Stimulated activated CD8-positive, alpha-beta memory T cell treated with anti-CD3 and anti-CD28 coated beads, Interleukin-2, amount 100 ng/mL, for 48 hours (primary cell): ENCODE measurements at places on chromosomes 6 and 20.

- no peak for DNase-seq
These were observed 60.6 kb upstream of the IL20RA start for GRCh38 chr6:137105375-137105774.

DNA sequence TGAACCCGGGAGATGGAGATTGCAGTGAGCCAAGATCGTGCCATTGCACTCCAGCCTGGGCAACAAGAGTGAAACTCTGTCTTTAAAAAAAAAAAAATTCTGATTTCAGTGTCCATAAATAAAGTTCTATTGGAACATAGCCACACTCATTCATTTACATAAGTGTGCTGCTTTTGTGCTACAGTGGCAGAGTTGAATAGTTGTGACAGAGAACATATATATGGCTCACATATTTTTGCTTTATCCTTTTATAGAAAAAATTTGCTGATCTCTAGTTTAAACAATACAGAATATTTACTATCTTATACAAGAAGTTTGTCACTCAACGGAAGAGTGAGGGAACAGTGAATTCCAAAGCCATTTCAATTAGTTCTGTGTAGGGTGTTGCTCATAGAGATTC, 18.0 kb downstream of the MCM8 start:
- no peak for DNase-seq

DNA sequence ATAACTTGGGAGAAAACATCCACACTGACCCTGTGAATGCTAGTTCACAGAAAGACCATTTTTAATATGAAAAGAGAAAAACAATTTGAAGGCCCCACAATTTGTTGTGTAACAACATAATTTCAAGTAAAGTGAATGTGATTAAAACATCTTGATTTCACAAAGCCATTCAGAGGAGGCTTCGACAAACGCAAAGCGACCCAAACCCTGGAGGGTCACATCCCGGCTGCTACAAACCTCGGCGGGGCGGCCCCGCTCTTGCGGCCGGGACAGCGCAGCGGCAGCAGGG, 14.0 kb downstream of the FOXC1 start:
- no peak for DNase-seq

DNA sequence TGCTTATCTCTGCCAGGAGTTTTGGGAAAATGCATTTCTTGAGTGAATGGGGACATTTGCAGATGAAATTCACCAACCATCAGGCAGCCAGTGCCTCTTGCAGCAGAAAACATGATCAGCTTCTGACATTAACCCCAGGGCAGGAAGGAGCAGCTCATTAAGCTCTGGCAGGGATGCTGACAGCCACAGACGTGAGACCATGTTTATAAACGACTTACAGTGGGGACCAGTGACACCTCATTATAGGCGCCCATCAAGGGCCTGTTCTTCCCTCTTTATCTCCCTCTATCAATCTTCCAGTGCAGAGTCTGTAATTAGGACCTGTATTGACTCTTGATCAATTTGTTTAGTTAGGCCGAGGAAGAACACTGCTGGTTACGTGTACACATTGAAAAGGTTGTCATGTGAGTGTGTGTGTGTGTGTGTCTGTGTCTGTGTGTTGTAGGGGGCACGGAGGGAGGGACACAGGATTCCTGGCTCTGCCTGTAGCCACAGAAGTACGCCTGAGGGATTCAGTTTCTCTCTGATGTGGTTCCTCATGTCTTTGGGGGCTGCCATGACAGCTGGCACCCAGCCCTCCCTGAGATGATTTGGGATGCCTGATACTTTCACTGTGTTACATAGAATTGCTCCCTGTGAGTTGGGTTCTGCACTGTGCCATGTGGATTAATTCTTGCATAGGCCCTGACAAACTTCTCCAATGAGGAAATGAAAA, 428.4 kb upstream of the CHD6 start:
- DNase-seq = no peak

- no peak for DNase-seq
These were observed 95.5 kb downstream of the EYA2 start for GRCh38 chr20:46990017-46990595.

GRCh38 chr6:103081876-103082630, 1688.5 kb downstream of the GRIK2 start:
- DNase-seq = no peak

GRCh38 chr20:42788707-42789106, 401.0 kb downstream of the PTPRT start:
- no peak for DNase-seq

- DNase-seq = no peak
These were observed 37.5 kb upstream of the HAO1 start for GRCh38 chr20:7977709-7978108.

DNA sequence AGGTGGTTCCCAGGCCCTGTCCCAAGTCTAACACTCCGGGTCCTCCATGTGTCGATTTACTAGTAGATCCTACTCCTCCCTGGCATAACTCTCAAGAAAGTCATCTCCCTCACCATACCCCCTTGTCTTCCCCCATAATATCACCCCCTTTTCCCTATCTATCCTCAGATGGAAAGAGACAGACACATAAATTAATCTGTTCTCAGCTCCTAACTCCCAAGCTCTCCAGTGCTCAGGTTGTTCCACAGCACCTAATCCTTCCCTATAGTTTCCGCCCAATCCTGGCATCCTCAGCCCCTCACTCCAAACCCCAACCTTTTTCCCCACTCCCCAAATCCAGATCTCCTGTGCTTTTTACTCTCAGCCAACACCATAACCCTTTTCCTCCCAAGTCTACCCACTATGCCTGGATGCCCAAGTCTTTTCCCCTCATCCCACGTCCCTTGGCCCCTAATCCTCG, 808 bp downstream of the ILRUN start:
- no peak for DNase-seq

DNA sequence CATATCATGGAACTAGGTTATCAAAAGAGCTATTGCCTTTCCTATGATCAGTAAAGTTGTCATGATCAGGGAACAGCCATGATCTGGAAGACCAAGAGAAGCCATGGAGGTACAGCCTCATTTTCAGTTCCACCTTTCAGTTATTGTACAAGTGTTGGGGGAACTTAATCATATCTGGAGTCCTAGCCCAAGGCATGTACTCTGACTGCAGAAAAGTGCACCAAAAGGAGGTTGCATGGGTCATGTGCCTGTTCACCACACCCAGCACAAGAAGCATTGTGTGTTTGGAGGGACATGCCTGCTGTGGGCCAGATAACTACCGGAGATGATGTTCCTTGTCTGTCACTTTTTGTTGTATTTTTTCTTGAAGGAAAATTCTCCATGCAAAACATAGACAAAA, 185.8 kb upstream of the MAN1A1 start:
- DNase-seq = no peak

DNA sequence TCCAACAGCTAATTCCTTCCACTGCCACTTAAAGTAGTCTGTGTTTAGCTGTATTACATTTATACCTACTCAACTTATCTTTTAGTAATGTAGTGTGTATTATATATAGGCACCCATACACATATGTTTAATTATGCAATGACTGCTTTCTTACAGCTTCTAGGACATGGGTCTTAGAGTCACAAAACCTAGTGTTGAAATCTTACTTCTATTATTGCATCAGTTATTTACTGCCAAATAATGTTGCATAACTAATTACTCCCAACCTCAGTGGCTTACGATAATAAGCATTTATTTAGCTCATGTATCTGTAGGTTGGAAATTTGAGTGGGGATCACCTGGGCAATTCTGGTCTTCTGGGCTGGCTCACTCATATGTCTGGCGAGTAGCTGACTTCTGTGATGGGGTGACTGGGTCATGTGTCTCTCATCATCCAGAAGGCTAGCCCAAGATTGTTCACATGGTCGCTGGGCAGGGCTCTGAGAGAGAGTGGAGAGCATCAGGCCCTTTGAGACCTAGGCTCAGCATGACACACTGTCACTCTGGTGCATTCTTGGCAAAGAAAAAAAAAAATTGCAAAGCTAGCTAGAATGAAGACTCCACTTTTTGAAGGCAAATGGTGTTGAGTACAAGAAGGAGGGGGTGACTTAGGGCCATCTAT, 187.0 kb downstream of the PLCB1 start:
- DNase-seq = no peak

DNA sequence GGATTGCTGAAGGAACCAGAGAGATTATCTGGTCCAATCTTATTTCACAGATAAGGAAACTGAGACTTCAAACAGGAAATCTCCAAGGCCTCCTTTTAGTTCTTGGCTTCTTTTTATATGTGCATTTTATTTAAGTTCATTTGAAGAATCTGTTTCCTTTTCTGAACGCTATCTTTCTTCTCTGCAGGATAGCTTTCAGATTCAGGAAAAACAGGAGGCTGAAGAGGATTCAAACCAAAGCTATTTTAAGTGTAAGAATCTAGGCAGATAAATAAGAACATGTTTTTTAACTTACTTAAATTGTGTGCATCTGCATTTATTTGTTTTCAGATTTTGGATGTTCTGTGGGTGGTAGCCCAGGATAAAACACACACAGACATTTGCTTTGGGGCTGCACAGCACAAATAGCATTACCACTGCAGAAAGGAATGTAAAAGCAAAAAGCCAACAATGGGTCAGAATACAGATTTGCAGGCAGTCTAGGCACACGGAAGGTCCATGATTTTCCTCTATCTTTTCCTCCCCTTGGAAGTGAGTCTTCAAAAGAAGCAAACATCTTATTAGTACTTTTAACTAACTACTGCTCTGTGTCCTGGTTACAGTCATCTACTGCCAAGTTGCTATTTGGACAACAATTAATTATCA, 188.8 kb upstream of the TBX18 start:
- no peak for DNase-seq

- DNase-seq = no peak
These were observed 5.7 kb upstream of the PSMG4 start for GRCh38 chr6:3252861-3253596.

GRCh38 chr6:106511288-106512047, 117.8 kb downstream of the RTN4IP1 start:
- DNase-seq = no peak

DNA sequence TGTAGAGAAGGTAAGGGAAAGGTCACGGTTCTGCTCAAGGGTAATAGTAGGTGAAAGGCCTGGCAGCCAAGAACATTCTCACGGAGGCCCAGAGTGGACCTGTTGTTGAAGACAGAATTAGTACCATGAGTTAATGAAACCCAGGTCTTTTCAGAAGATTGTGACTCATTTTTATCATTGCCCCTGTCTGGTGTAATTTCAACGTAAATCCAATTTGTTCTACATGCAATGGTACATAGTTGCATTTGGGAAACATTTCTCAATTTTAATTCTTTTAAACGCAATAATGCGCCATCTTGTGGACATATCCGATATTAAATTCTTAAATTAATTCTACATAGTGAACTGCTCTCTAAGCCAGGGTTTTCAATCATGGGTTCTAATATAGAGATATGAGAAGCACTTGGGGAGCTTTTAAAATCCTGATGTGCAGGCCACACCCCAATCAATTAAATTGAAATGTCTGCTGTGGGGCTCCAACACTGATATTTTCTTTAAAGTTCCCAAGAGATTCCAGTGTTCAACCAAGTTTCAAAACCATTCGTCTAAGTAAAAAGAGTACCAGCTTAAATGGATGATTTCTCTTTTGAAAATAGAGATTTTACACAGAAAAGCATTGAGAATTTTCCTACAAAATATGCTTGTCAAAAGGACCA, 257.4 kb downstream of the PLCB1 start:
- no peak for DNase-seq

GRCh38 chr6:73719046-73719445, 23.0 kb downstream of the CD109 start:
- DNase-seq = no peak

GRCh38 chr6:163122365-163122764, 292.2 kb upstream of the QKI start:
- no peak for DNase-seq

DNA sequence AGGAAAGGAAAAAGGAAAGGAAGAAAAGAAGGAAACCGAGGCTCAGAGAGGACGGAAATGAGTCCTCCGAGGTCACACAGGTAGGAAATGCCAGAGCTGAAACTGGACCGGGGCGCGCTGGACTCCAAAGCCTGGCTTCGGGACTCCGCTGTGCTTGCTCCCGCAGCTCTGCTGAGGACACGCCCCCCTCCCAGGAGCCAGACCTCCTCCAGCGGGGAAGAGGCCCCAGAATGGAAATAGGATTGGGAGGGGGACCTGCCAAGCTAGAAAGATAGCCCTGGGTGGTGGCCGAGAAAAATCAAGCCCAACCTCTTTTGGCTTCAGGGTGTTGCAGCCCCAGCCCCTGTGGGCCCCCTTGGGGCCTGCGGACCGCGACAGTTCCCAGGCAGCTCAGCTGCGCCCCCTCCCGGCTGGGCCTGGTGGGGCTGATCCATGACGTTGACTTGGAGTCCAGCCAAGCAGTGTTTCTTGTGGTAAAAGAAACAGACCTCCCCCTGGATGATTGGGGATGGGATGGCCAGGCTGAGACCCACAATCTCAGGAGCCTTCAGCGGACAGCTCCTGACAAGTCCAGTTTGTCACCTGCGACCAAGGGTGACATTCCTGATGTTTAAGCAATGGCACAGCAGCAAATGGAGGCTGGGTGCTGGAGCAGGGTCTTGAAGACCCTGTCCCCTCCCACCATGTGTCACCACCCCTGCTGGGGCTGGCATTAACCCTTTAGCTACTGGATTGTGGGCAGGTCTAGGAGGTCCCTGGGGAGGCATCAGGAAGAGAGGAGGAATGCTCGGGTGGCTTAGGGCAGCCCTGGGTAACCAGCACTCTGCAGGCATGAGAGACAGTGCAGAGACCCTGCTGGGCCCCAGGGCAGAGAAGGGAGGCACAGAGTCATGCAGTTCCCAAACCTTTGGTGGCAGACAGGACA, 55.4 kb downstream of the RIPOR3 start:
- peak; percentile 52 for DNase-seq

GRCh38 chr6:167244991-167245390, 46.1 kb upstream of the UNC93A start:
- no peak for DNase-seq

DNA sequence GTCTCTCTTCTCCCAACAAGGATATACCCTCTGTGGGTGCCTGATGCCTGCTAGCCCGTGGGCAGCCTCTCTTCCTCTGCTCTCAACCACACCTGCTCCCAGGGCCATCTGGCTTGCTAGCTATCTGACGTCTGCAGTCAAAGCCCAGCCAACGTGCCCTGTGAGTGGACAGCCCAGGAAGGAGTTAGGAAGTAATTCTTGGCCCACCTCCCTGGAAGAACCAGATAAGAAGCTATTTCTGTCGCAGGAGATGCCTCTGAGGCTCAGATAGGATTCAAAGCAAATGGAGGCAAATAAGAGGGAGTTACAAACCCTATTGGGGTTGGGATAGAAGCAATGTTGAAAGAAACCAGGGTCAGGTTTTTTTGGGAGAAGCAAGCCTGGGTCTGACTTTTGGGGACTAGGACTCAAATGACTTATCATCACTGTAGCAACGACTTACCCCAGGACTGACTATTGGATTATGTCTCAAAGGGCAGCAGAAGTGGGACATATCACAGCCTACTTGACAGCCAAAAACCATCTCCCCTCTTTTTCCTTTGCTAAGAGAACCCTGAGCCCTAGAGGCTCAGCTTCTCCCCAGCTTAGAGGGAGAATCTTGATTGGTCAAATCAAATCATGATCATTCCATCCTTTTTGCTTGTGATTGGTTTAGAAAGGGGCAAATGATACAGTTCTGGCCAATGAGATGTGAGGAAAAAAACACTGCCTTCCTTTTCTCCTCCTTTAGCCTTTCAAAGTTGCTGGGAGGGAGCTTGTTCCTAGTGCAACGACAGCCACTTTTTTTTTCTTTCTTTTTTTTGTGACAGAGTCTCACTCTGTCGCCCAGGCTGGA, 18.0 kb upstream of the CDK5RAP1 start:
- DNase-seq = no peak

- no peak for DNase-seq
These were observed 244.5 kb downstream of the PKHD1 start for GRCh38 chr6:51842804-51843378.

- no peak for DNase-seq
These were observed 115.7 kb downstream of the PRIM2 start for GRCh38 chr6:57432919-57433684.
